Activated CD4-positive, alpha-beta T cell treated with anti-CD3 and anti-CD28 coated beads, Interleukin-2, Interleukin-6, amounts not matched to agents 100 ng/mL and 50 ng/mL, durations not matched to agents 16 hours and 8 hours (primary cell): ENCODE measurements at places on chromosomes 13 and 19.

DNA sequence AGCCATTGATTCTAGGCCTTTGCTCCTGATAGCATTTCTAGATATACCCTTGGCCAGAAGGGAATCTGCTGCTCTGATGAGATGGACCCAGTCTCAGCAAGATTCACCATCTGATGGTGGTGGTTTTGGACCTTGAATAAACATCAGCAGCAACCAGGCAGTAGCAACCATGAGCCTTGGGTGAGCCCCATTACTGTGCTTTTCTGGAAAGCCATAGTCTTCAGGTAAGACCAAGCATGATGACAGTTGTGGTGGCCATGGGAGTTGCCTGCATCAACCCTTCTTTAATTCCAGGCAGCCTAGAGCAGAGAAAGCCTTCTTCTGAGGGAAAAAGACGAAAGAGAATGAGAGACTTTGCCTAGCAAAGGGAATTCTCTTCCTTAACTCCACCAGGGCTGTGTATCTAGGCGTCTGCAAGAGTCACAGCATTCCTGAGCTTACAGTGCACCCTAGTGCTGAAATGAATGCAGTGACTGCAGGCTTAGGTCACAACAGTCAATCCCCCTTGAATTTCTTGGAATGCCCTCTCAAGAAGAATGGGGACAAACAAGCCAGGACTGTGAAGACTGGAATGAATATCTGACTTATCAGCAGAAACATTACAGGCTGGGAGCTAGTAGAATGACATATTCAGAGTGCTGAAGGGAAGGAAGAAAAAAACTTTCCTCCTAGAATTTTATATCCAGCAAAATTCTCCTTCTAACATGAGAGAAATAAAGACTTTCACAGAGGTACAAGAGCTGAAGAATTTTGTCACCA is 942.4 kb upstream of the PCDH20 start:
- DNase-seq, result no peak

DNA sequence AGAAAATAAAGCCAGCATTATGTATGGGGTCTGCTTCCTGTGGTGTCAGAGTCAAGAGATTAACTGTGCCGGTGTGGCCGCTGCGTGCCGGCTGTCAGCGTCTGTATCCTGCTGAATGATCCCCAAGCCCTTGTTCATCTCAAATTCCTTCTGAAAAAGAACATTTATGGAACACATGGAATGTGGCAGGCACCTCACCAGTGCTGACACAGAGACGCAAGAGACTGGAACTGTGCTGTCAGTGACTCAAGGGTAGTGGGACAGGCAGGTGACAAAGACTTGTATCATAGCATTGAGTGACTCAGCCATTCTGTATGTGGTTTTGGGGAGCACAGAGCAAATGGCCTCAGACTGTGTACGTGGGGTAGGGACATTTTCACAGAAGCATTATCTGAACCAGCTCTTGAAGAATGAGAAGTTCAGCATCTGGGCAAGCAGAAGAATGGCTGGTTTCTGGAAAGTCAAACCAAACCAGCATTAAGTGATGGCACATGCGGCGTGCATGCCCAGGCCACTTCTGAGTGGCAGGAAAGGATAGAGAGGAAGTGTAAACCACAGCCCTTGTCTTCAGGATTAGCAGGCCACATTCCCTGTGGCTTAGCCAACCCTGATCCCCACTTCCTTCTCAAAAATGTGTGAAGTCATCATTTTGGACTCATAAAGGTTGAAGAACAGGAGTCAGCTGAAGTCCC is 54.0 kb upstream of the IRS2 start:
- peak; percentile 47 for DNase-seq

GRCh38 chr13:47572375-47572774 is 428.7 kb downstream of the SUCLA2 start:
- no peak for DNase-seq

DNA sequence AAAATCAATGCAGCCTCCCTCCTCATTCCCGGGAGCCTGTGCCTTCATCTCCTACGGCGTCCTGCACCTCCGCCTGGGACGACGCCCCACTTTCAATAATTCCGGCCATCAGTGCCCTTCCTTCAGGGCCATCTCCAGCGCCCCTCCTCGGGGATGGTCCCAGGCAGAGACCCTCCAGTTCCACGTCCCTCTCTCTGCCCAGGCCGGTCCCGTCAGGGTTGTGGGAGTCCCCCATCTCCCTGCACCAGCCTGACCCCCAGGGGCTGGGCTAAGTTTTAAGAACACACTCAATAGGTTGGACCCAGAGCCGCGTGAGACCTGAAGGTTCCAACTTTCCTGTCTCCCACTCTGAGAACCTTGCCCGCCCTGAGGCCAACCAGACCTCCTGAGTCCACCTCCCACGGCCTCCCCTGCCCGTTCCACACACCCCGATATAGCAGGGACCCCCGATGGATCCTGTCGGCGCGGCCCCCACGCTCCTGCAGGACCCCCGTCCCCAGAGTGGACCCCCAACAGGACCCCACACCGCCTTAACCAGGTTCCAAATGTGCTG is 646 bp downstream of the TMEM161A start:
- DNase-seq, result no peak

GRCh38 chr19:3671680-3672574 is 28.3 kb downstream of the PIP5K1C start:
- DNase-seq, result peak; percentile 23

DNA sequence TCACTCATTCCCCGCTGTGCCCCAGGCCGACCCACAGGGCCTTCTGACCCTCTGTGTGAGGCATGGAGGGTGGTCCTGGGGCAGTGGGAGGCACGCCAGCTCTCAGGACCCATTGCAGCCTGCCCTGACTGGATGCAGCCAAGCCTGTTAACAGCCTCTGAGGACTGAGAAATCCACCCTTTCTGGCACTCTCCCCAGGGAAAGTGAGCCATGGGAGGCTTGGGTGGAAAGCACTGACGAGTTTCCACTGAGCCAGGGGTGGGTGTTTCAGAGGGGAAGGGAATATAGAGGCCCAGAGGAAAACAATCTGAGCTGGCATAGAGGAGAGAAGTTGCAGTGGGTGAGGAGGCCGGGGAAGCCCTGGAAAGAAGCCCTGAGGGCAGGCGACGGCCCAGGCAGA is 30.6 kb upstream of the SLC7A10 start:
- DNase-seq, result no peak

GRCh38 chr13:39462428-39462827 is 140.6 kb downstream of the LHFPL6 start:
- no peak for DNase-seq

DNA sequence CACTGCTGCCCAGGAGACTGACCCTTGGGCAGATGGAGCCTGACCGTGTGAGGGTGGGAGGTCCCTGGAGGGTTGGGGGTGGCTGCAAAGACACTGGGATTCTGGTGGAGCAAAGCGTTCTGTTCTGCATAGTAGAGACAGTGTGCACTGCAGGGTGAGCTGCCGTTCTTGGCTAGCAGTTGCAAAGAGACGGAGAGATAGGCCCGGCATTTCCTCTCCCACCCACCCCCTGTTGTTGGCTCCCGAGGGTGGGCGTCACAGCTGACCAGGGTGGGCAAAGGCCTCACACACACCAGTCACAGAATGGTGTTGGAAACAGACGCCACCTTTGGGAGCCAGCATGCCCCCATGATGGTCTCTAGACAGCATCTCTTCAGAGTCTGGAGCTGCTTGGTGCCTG is 11.4 kb downstream of the TMEM255B start:
- no peak for DNase-seq

DNA sequence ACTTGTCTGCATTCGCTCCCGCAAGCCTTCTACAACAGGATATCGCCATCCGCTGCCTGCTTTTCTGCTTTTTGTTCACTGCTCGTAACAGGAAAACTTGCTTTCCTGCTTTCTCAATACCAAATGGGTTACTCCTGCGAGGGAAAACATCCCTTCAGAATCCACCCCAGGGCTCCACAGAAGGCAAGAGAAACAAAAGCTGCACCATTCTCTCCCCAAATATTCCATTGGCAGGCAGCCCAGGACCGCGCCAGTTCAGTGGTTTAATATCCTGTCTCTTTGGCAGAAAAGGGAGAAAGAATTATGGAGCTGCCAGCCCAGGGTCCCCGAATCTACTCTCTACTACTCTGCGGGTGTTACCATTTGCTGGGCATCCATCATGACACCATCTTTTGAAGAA is 84.7 kb upstream of the DOCK9 start:
- DNase-seq, result no peak

DNA sequence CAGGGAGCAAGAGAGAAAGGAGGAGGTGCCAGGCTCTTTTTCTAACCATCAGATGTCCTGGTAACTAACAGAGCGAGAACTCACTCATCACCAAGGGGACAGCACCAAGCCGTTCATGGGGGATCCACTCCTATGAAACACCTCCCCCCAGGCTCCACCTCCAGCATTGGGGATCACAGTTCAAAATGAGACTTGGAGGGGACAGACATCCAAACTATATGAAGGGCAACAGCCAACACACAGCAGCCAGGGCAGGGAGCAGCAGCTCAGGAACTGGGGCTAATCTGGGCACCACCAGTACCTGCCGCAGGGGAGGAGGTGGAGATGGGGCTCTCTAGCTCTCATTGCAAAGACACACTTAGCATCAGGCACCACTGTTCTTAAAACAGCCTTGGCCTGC is 34.3 kb upstream of the VSTM2B start:
- no peak for DNase-seq

DNA sequence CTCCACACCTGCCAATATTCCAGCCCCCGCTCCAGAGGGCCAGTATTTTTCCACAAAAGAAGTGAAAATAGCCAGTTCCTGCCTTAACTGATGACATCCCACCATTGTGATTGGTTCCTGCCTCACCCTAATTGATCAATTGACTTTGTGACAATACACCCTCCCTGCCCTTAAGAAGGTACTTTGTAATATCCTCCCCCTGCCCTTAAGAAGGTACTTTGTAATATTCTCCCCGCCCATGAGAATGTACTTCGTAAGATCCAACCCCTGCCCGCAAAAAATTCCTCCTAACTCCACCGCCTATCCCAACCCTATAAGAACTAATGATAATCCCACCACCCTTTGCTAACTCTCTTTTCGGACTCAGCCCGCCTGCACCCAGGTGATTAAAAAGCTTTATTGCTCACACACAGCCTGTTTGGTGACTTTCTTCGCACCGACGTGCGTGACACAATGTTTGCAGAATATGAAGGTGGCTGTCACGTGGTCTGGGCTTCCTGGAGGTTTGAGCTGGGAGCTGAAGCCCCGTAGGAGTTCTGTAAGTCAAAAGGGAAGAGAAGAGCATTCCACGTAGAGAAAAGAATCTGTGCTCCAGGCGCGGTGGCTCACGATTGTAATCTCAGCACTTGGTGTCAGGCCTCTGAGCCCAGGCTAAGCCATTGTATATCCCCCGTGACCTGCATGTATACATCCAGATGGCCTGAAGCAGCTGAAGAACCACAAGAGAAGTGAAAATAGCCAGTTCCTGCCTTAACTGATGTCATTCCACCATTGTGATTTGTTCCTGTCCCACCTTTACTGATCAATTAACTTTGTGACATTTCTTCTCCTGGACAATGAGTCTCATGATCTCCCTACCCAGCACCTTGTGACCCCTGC is 6.2 kb upstream of the FUT3 start:
- DNase-seq, result no peak

DNA sequence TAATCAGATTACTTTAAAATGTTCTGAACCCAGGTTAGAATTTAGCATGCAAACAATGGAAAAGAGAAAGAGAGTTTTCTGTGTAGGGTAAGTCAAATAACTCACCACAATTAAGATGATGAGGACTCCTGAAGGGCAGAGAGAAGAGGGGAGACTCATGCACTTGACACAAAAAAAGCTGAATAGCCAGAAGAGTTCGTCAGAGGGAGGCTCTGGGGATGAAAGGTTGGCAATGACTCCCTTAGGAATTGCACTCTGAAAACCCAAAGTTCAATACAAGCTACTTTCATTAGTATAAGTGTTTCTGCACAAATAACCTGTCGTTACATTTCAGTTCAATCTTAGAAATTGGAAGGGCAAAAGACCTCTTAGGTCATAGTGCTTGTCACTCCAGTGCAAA is 434.4 kb upstream of the PCDH9 start:
- DNase-seq, result no peak

GRCh38 chr19:2791440-2791839 is 6.1 kb downstream of the THOP1 start:
- DNase-seq, result no peak

GRCh38 chr19:19546751-19547162 is 8.7 kb downstream of the CILP2 start:
- DNase-seq, result no peak

GRCh38 chr13:33353210-33353609 is 67.7 kb upstream of the STARD13 start:
- DNase-seq, result no peak

DNA sequence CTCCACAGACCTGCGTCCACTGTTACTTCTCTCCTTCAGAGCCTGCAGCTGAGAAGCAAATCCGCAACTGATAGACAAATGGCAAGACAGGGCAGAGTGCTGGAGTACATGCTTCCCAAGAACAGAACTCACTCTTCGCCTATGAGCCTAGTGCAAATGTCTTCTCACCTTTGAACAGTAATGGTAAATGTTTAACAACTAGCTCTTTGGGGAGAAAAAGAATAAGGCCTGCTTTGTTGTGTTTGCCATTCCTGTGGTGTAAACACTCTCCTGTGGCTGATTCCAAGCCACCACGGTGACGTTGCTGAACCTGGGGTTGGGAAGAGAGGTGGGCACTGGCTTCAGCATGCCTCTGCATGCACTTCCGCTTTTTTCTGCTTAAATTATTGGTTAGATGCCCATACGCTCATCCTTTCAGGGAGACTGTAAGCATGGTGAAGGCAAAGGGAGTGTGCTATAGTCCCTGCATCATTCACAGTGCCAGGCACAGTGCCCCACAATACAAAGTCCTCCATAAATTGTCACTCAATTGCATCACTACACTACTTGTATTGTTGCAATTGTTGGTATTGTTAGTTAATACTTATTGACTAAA is 28.1 kb upstream of the GTF3A start:
- DNase-seq, result no peak

DNA sequence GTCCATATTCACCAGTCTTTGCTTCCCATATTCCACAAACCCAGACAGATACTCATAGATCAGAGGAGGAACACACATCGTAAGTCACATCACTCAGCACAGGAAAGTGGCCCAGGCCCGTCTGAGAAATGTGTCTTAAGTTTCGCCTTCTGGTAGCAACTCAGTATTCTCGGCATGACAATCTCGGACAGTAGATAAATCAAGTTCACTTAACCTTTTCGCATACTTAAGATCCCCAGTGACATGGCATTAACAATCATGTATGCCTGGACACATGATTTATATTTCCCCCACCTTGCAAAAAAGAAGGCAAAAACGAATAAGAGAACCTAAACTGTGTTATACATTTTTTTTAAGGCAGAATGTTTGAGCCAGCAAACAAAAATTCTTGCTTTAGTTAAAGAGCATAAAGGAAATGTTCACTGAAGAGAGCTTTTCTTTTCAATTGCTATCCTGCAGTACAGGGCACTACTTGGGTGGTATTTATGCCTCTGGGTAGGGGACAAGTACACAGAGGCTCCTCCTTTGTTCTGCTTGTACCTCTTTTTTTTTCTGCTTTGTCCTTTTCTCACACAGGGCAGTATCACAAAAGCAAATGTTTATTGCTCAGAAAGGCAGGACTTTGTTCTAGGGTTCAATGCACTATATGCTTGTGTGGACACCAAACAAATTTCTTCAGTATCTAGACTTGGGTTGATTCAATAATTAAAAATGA is 360.6 kb downstream of the TDRD3 start:
- no peak for DNase-seq

GRCh38 chr19:55384131-55384919 is at the start of gene TMEM238:
TMEM238 (minus strand) TSS chr19:55384292; CDS start chr19:55384259, 33 bp downstream.
- DNase-seq, result peak; percentile 66

- DNase-seq, result no peak
These were observed 2.1 kb downstream of the NUMBL start for GRCh38 chr19:40688309-40688708.
